ENCODE measurements at places on chromosomes 3 and 15. TPM values are rescaled to one million over a fixed set of nuclear protein-coding genes. Genes with fewer than 3 reads are reported as not detected.

The SLC22A13 gene
- 0.21 TPM for total RNA-seq

The SLC6A6 gene
- 13.6 TPM for total RNA-seq

The IL17RD gene
- 1.7 TPM for total RNA-seq

The GOLGA8J gene
- total RNA-seq, result 0.07 TPM

The CCRL2 gene
- total RNA-seq, result not detected

Measured in foreskin keratinocyte (primary cell).